ENCODE measurements at places on chromosomes 2 and 18.

GRCh38 chr2:136305517-136306192 lies 187.7 kb upstream of the CXCR4 start:
- peak; percentile 21 for DNase-seq

DNA sequence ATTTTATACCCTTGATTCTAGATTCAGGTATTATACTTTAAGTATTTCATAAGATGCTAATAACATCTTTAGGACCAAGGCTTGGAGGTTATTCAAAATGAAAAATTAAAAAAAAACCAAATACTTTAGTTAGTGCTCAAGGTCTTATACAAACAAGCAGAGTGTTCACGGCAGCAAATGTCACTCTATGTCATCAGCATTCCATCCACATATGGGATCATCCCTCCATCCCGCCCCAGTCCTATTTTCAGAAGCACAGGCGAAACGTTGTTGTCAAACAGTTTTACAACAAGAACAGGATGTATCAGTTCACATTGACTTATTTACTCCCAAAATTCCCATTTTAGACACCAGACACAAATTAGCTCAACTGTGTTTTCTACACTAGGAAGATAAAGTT lies 83.7 kb downstream of the DSEL start:
- no peak for DNase-seq

DNA sequence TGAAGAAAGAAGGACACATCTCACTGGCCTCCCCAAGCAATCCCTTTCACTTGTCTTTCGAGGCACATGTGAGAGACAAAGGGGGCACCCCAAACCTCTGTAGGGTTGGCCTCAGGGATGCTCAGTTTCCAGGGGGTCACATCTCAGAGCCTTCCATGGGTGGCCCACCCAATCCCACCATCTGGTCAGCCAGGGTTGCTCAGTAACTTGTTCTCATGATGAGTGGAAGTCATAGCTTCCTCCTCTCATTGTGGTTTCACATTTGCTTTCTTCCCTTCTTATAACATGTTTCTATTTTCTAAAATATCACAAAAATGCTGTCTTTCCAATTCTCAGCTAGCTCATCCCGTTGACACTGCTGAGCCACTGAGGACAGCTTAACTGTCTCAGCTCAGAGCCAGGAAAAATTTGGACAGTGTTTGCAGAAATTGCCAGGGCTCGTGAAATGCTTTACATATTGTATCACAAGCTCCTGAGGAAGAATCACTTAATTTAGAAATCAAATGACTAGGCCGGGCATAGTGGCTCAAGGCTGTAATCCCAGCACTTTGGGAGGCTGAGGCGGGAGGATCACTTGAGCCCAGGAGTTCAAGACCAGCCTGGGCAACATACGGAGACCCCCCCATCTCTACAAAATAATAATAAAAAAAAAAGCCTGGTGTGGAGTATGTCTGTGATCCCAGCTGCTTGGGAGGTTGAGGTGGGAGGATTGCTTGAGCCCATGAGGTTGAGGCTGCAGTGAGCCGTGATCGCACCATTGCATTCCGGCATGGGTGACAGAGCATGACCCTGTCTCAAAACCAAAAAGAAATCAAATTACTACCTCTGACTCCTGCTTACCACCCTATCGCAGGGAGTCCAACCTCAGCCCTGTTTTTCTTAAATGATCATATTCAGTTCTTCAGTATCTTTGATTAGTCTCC lies 129.3 kb downstream of the PRKCE start:
- no peak for DNase-seq

DNA sequence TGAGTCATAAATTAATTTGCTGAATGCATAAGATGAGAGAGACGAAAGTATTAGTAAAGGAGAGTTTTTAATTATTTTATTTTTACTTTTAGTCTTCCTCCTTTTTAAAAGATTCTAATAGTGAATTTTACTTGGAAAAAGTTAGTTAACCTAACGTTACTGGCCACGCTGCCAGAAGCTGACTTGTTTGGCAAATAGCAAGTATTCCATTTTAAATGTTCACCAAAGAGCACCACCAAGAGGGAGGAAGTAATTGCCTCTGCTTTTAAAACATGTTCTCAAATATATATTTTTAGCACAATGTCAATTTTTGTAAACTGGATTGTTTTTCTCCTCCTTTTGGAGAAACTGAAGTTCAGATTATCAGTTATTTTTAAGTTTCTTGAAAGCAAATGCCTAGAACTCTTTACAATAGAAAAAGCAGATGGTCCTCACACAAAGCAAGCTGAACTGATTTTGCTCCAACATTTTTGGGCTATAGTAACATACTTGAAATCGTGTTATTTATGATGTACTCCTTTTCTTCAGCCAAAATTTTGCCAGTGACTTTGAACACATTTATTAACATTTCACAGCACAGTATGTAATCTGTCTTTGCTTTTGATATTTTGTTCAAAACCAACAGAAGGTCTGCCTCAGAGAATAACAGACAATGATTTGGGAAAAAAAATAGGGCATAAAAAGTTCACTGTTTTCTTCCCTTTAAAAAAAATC lies 1311.0 kb upstream of the FAM98A start:
- no peak for DNase-seq

DNA sequence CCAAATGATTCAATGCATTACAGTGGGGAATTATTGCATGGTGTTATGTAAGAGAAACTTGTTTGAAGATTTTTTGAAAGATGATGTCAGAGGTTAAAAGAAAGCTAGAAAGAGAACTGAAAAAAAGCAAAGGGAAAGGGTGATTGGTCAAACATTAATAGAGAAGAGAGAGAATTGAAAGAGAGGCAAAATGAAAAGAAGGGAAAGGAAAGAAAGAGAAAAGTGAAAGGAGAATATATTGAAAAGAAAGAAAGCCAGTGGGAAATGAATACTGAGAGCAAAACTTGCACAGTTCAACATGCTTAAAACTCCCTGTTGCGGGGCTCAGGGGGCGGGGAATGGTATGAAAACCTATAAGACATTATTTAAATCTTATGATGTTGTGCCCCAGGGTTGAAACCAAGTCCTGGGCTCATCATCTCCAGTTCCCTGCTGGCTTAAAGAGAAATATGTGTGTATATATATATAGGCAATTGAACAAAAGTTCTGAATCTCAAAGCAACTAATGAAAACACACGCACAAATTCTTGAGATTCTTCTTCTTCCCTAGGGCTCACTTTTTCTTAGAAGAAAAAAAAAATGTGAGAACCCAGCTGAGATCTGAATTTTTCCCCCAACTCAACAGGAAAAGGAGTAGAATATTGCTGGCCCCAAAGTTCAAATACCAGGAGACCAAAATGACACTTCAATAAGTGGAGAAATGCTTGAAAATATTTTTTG lies 2045.9 kb upstream of the CELF4 start:
- no peak for DNase-seq

DNA sequence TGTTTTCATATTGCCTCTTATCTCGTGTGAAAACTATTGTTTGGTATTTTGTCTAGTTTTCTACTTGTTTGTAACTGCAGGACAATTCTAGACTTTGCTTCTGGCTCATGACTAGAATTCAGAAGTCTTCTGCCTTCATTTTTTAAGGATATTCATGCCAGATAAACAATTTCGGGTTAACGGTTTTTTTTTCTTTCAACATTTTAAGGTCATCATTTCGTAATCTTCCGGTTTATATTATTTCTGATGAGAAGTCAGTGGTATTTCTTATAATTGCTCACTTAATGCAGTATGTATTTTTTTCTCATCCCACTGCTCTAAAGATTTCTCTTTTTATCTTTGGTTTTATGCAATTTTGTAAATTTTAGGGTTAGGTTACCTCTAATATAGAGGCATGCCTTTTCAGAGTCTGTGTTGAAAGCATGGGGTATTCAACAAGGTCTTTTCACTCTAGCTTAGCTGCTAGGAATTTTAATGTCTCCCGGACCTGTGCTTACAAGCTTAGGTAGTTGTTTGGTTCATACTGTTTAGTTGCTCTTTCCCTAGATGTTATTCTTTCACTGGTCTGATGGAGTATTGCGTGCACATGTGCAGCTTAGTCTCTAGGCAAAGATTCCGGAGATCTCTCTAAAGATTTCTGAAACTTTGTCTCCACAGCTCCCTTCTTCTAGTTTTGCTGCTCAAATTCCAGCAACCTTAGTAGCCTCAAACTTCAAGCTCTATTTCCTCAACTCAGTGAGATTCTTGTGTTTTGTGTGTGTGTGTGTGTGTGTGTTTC lies 198.1 kb downstream of the MCFD2 start:
- no peak for DNase-seq

GRCh38 chr2:134080386-134081089 lies 173.3 kb upstream of the MGAT5 start:
- DNase-seq, result no peak

DNA sequence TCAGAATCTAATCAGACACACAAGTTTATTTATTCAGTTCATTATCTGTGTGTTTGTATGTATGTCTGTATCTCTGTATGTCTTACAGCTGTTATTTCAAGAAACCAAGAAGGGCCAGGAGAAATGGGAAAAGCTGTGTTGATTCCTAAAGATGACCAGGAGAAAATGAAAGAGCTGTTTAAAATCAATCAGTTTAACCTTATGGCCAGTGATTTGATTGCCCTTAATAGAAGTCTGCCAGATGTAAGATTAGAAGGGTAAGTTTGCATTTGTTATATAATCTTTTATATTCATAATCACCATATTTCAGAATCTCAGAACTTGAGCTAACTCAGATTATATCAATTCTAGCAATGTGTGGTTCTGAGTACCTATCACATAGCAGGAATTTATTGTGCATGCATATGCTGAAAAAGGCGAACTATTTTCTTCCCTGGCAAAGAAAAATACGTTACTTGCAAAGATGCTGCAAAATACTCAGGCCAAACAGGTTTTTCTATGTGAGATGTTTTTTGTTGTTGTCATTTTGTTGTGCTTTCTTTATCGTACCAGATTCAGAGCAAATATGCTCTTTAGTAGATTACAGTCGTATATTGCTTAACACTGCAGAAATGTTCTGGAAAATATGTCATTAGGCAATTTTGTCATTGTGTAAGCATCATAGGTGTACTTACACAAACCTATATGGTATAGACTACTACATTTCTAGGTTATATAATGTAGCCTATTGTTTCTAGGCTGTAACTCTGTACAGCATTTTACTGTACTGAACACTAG lies 268.7 kb downstream of the GALNT13 start:
- DNase-seq, result no peak

GRCh38 chr2:197052356-197052755 lies 125.8 kb upstream of the PGAP1 start:
- no peak for DNase-seq

DNA sequence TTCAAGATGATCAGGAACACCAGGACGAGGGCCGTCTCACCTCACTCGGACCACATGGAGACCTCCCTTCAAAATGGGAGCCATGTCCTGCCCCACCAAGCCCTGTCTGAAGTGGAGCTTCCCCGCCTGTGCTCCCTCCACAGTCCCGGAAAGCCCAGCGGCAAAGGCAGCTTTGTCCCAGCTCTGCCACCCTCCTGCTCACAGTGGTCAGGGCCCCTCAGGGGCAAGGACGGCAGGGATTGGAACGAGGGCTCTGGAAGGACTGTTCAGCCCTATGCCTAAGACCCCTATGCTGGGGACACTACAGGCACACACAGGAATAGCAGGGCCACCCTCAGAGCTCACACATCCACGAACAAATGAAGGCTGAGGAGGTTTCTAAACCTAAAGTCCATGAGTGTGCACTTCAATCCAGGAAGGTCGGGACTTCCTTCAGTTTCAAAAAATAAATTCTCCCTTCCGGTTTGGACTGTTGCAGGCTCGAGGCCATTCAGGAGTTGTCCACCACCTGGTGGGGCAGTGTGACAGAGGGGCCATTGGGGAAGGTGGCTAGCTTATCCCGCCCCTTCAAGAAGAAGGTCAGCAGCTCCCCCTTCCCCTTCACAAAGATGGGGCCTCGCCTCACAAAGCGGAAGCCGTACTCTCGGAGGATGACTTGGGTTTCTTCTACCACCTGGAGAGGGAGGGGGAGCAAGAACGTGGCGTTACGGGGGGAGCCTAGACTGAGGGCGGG lies 26.4 kb downstream of the CENPO start:
- DNase-seq, result no peak

GRCh38 chr2:237695201-237695780 lies 67.9 kb downstream of the LRRFIP1 start:
- no peak for DNase-seq

- no peak for DNase-seq
These were observed 13.3 kb downstream of the CHCHD5 start for GRCh38 chr2:112597537-112598322.

- no peak for DNase-seq
These were observed 30.7 kb downstream of the XRCC5 start for GRCh38 chr2:216139884-216140283.

DNA sequence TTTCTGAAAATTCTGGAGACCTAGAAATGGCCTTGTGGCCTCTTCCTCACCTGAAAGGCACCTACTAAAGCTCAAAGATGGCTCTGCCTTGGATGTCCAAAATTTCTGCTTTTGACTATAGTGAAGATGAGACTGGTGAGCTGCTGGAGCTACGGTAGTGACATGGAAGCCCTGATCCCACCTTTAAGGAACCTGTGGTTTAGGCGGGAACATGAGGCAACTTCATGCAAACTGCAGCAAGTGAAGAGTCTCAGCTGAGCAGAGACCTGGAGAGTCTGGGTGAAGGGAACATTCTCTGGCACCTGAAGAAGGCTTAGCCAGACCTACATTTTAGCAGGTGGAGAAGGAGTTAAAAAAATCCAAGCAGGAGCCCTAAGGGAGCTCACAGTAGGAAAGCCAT lies 40.0 kb downstream of the GORASP2 start:
- no peak for DNase-seq

DNA sequence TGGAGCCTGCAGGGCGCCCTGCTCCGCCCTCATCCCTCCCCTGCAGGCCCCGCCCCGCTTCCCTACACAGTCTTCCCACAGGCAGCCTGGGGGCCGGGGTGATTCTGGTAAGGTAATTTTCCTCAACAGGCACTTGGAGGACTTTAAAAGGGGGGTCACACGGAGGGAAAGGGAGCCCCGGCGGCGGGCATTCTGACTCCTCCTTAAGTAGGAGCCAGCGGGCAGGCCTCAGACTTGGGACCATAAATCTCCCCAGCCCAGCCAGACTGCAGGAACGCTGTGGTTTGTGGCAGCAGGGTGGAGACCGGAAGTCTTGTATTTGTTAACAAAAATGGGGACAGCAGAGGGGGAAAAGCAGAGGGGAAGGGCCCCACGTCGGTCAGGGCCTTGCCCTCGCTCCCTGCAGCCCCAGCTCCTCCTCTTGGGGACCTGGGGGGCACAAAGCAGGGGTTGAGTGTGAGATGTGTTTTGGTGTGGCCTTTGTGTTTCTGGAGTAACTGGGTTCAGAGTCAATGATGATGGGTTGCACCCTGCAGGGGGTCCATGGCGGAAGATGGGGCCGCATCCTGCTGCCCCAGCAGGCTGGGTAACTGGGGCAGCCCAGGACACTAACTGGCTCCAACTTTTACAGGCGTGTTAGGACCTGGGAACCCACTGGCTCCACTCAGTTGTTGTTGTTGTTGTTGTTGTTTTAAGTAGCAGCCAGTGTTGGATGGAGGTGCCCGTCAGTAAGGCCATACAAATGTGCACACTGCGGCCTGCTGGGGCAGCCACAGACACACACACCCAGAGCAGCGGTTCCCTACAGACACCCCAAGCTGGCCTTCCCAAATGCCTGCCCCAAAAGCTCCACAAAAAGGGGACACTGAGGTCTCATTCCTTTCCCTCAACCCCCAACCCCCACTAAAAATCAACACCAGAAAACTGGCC lies 27.7 kb downstream of the SMAD7 start:
- DNase-seq, result no peak

Measured in stimulated activated CD8-positive, alpha-beta memory T cell treated with anti-CD3 and anti-CD28 coated beads, Interleukin-4, amount 100 ng/mL, for 1 hour (primary cell).